ENCODE measurements at places on chromosomes 2 and 18.

DNA sequence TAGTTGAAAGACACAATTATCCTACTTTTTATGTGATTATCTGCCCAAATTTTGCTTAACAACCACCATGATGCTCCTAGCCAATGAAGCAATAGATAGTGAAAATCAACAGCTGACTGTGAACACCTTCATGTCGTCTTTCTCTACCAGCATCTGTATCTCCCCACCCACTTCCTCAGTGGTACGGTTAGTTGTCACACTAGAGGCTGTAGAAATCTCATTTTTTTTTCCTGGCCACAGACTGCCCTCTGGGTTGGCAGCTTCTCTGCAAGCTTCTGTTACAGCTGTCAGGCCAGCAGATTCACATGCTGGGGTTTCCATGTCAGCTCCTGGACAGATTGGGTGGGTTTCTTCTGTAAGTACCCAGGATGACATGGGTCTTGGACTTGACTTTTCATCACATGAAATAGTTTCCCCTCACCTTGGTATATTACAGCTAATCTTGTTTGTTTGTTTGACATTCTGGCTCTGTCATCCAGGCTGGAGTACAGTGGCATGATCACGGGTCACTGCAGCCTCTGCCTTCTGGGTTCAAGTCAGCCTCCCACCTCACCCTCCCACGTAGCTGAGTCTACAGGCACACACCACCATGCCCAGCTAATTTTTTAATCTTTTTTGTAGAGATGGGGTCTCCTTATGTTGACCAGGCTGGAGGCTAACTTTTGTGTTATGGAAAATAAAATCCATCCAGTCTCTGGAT lies 24.3 kb downstream of the STAT4 start:
- no peak for DNase-seq

GRCh38 chr2:116842164-116842563 lies 972.3 kb upstream of the DDX18 start:
- DNase-seq: no peak

DNA sequence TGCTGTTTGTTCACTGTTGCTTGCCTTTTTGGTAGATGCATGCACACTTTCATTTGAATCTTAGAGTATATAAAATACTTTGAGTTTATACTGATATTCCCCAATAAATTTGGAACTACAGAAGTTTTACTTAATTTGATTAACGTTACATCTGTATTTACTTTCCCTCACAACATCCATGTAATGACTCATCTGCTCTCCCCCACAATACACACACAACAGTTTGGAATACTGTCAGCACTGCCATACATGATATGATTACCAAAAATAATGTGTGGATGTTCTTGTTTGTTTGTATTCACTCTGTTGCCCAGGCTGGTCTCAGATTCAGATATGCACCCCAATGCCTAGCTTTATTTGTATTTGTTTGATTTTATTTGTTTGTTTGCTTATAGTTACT lies 144.2 kb downstream of the WDR7 start:
- DNase-seq: no peak

- DNase-seq: no peak
Observed at GRCh38 chr2:61018318-61018755, 282 bp upstream of the PUS10 start.

GRCh38 chr2:128372621-128373341 lies 54.1 kb upstream of the HS6ST1 start:
- no peak for DNase-seq

GRCh38 chr2:30481323-30481800 lies 34.3 kb downstream of the LCLAT1 start:
- DNase-seq: no peak

GRCh38 chr2:85851253-85852151 lies 37.3 kb downstream of the ST3GAL5 start:
- no peak for DNase-seq

DNA sequence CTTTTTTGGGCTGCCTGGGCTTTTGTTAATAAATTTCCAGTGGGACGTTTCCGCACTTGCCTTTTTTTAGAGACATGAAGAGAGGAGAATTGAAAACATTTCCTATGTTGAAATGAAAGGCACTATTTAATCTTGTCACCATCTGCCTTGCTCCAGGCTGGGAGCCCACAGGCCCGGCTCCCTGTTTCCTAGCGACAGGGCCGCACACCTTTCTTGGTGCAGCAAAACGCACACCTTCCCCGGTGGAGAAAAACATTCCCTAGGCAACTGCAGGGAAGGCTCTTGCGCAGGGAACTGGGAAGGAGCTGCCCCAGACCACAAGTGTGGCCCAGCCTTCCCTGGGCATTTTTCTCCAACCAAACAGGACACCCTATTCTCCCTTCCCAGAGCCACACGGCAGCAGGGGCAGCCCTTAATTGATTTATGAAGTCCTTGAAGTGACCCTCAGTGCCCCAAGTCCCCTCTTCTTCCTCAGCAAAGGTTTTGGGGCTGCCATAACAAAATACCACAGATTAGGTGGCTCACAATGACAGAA lies 132.9 kb upstream of the MSH6 start:
- no peak for DNase-seq

GRCh38 chr18:48206887-48207286 lies 202.3 kb downstream of the ZBTB7C start:
- DNase-seq: no peak

GRCh38 chr18:67513280-67513679 lies 3.2 kb downstream of the DSEL start:
- DNase-seq: no peak

- DNase-seq: no peak
Observed at GRCh38 chr2:45199973-45200372, 190.7 kb upstream of the SIX2 start.

GRCh38 chr18:38263066-38263465 lies 697.5 kb upstream of the CELF4 start:
- no peak for DNase-seq

DNA sequence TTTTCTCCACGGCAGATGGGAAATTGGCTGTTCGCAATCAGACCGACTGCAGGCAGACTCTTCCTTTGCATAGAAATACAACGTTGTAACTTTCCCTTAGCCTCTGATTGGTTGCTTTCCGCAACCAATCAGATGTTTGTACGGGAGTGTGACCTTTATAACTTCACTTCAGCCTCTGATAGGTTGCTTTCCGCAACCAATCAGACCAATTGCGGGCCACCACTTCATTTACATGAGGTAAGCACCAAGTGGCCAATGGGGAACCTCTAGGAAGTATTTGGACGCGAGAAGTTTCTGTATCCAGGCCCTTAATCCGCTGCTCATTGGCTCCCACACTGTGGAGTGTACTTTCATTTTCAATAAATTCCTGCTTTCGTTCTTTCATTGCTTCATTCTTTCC lies 19.1 kb downstream of the SLC25A12 start:
- no peak for DNase-seq

GRCh38 chr2:58035352-58035751 lies 11.3 kb upstream of the VRK2 start:
- DNase-seq: no peak

DNA sequence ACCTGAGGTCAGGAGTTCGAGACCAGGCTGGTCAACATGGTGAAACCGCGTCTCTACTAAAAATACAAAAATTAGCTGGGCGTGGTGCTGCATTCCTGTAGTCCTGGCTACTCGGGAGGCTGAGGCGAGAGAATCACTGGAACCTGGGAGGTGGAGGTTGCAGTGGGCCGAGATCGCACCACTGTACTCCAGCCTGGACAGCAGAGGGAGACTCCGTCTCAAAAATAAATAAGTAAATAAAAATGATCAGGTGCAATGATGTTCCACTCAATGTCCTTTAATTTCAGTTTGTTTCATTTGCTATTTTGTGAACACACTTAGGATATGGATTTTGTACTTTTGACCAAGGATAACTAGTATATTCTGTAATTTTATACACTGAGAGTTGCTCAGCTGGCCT lies 9.3 kb downstream of the HADHA start:
- DNase-seq: no peak

DNA sequence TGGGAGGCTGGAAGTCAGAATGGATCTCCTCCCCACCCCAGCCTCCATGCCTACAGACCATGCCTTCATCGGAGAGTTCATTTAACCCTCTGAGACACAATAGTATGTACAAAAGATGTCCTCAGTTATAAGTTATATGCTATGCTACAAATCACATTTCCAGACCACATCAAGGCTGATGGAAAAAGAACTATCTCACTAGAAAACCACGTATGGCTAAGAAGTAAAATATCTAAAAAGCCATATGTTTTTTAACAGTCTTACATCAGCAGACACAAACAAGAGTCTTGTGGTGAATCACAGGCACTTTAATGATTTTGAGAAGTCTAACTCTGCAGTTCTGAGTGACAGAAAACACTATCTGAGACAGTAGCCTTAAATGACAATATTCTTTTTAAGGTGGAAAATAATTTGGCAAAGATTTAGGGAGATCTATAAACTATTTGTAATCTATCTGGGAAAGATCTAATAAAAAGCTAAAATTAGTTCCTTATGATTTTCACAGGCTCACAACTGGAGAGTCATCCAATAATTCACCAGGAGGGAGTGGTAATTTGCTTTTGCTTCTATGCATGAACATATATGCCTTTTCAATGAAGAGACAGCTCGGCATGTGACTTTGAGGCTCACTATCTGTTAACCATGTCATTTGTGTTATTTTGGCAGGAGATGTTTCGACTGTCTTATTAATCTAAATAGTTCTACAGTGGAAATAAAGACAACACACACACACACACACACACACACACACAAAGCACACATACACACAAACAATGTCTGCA lies 197.5 kb downstream of the IRS1 start:
- DNase-seq: no peak

GRCh38 chr2:67055387-67056304 lies 341.5 kb upstream of the ETAA1 start:
- DNase-seq: no peak

DNA sequence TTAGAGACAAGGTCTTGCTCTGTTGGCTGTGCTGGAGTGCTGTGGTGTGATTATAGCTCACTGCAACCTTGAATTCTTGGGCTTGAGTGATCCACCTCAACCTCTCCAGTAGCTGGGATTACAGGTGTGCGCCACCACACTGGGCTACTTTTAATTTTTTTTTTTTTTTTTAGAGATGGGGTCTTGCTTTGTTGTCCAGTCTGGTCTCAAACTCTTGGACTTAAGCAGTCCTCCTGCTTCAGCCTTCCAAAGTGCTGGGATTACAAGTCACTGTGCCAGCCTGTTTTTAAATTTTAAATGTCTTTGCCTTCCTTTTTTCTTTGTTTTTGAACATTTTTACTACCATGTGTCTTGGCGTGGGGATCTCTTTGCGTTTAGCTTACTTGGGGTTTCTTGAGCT lies 32.5 kb downstream of the TAF4B start:
- DNase-seq: no peak

- no peak for DNase-seq
Observed at GRCh38 chr2:23756593-23757292, 170.2 kb downstream of the ATAD2B start.

GRCh38 chr2:96733931-96734330 lies 5.9 kb downstream of the LMAN2L start:
- no peak for DNase-seq

DNA sequence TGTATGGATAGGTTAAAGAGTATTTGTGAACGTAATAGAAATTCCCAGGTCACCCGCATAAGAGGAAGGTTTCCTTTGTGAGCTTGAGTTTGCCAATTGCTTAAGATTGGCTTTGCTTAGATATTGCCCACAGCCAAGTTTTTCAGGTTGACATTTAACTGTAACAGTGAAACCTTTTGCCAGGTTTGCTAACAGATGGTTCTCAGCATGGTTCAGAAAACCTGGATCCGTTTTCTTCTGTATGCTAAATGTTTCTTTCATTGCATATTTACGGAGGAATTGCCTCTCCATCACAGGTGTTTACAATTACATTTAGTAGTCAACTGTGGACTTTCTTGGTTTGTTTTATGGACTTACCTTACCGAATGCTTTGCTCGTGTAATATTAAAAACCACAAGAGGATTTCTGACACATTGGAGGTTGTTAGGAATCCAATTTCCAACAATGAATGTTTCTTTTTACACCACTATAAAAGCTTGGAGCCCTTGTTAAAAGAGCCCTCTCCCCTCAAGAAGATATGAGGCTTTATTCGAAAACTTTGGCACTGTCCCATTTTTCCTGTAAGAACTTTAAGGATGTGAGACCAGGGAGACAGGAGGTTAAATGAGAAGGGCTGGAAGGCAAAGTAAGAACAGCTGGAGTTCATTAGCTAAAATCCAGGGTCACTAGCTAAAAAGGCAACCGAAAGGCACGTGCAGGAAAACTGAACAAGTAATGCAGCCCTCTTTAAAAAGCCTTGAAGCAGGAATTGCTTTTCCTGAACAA lies 7.8 kb downstream of the CDK15 start:
- no peak for DNase-seq

DNA sequence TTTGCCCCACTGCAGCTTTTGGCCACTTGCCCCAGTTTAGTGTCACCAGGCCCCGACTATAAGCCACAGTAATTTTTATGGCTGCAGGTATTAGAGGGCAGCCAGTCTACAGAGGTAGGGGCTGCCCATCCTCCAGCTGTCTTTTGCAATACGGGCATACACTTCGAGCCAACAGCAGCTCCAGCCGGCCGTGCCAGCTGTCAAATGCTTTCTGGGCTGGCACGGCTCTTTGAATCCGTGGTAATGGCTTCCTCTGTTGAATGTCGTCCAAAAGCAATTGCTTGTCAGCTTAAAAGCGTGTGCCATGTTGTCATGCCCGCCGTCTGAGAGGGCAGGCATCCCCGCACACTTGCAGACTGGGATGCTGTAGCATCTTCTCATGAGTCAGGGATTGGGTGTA lies 41.3 kb downstream of the BCL2L11 start:
- DNase-seq: no peak

DNA sequence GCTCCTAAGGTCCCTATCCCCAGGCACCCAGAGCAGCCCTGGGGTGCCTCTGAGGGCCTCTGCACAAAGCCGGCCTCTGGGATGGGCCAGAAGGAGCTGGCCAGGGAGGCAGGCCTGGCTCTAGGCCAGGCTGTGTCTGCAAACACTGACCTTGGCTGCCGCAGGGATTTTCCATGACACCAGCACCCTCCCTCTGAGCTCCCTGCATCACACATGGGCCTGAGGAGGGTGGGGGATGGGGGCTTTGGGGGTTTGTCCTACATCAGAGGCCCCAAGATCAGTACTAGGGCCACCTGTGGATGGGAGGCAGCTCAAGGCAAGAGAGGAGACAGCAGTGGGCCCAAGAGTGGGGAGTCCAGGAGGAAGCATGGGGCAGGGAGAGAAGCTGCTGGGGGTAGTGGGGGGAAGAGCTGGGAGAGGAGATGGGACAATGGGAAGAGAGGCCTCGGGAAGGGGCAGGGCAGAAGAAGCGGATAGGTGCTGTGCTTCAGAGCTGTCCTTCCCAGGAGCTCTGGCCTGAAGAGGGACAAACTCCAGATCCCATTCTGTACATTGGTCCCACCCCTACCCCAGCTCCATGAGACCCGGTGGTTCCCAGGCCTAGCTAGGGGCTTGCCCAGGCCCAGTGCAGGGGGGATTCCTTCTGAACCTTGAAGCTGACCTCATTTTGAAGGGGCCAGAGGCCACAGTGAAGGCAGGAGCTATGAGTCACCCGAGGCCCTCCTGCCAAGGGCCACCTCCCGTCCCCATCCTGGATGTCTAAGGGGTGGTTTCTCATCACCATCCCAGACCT lies 28.0 kb downstream of the KCNK3 start:
- DNase-seq: no peak

All from activated CD4-positive, CD25-positive, alpha-beta regulatory T cell (primary cell).